ENCODE measurements at places on chromosomes 16 and 17.

GRCh38 chr17:27241346-27241946 is 52.5 kb upstream of the WSB1 start:
- no peak for DNase-seq

DNA sequence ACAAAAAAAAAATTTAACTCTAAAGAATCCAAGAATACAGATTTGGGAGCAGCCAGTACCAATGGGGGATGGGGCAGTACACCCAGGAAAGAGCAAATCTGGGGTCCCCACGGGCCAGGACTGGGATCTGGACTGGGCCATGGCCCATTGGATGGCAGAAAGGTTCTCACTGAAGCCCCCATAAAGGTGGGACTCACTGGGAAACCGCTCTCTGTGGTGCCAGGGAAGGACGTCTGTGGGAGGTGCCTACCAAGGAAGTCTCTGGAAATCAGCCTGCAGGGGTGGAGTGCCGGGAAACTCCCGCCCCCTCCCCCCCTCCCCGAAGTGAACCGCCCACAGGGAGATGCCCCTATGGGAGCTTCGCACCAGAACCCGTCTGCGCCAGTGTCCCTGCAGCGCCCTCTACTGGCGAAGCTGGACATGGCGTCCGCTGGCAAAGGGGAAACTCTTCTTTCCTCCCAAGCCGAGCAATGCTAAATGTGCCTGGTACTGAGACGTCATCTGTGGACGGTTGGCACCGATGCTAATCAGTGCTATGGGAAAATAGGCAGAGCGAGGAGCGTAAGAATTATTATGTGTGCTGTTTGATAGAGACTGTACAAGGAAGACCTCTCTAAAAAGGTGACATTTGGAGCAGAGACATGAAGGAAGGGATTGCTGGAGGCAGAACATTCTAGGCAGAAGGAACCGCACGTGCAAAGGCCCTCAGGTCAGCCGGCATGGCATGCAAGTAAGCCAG is 671.1 kb downstream of the WWOX start:
- DNase-seq = no peak

- no peak for DNase-seq
Observed at GRCh38 chr16:71610447-71610846, 15.5 kb upstream of the MARVELD3 start.

DNA sequence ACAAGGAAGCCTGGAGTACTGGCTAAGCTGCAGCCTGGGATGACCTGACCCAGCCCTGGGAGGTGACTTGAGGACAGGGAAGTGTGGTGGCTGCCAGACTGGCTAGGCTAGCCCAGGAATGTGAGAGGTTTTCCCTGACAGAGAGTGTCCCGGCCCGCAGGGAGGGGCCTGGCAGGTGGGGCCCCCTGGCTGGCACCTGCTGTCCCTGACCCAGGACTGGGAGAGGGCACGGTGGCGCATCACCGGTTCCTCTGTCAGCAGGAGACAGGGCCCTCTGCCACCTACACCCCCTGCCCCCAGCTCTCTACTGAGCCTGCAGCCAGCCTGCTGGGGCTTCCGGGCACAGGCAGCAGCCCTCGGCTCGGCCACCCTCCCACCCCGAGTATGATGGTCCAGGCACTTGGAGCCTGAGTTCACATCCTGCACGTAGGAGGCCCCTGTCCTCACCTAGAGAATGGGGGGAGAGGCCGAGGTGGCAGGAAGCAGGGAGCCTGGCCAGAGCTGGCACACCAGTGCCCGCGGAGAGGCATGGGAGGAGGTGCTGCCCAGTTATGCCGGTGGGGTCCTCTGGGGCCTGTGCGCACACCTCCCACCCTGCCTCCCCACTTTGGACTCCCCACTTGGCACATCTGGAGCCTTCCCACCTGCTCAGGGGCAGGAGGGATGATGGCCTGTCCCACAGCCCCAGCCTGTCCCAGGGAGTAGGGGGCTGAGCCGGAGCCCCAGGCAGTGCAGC is 528 bp downstream of the PRSS27 start:
- no peak for DNase-seq

DNA sequence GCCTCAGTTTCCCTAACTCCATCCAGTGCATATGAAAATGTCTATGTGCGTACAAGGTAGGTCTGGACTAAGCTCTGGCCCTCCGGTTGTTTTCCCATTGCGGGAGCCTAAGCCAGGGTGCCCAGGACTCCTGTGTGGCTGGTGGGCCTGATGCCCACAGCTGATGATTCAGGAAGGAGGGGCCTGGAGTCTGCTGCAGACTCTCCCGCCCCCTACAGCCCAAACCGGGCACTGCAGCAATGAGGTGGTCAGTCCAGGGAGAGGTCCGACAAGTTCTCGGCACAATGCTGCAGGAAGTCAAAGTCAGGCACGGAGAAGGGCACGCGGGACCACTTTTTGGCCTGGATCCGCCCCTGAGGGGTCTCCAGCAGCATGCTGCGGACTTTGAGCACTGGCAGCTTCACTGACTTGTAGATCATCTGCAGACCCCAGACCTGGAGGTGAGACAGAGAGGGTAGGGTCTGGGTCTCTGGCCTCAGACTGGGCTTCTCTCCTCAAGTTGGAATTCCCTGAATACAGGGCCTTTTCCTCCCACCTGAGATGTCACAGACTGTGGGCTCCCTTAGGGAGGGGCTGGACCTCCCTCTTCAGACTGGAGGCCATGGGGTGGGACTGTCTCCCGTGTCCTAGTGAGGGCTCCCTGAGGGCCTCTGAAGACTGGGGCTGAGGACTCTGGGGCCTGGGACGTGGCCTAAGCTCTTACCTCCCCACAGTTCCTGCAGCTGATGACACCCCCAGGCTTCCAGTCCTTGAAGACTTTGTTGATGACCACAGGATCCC is 3.4 kb upstream of the ZNF385C start:
- no peak for DNase-seq

DNA sequence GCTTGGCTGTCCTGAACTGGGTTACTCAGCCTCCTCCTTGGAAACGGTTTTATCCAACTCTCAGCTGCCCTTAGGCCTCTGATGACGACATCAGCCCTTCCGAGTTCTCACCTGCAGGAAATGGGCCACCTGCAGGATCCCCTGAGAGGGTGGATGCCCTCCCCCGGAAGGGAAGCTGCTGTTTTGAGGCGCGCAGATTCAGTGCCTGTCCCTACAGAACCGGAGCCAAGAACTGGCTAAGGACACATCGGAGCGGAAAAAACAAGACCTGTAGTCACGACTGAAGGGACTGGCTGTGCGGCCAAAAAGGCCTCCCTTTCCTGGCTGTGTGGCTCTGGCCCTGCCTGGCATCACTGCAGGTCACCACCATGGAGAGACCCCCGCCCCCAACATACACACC is 11.7 kb upstream of the C16orf95 start:
- no peak for DNase-seq

DNA sequence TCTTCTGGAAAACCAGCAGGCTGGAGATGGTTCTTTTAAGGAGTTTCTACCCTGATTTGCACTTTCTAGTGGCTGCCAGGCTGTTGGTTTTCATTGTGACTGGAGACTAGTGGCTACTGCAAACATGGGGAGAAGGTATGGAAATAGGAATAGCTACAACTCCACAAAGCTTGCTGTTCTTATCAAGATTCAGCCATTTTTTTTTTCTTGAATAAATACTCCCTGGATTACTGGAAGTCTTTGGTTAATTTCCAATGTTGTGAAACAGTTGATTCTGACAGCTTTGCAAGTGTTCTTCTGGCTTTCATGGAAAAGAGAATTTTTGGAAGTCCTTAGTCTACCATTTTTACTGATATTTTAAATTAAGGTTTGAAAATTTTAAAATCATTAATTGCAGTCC is 277.7 kb downstream of the HS3ST3A1 start:
- no peak for DNase-seq

All from left renal cortex interstitium (tissue), 4 donors.